ENCODE measurements at places on chromosomes 16 and 17.

DNA sequence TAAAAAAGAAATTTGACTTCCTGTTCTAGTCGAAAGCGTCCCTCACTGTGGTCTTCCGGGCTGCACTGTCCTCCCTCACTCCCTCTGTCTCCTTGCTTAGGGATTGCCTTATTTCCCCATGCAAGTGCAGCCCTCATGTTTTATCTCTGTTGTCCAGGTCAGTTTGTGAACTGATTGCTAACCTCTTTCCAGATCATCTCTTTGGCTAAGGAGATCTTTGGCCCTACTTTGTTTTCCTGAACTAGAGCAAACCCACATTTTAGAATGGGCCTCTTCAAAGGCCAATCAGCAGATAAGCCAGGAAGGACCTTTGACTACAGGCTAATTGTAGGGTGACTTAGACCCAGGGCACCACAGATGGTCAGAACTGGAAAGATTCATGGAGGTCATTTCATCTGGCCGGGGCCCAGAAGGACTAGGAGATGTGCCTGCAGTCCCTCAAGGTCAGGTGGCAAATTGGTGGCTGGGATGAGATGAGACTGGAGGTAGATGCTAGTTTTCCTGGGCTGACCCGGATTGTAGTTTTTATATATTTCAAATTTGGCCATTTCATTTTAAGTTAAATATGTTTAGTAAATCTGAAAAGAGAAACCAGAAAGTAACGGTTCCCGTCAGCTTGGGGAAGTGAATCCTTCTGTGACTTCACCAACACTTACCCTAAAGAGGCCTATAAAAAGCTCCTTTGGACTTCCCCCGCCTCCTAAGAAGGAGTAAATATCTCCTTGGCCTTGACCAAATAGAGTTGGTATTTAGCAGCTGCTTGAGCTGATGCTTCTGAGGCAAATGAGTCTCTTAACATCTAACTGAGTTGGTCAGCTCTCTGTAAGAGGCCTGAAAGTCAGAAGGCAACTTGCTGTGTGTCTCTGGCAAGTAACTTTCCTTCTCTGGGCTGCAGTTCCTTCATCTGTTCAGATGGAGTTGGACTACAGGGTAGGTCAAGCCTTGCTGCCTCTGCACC, 6.2 kb upstream of the SLC25A19 start:
- DNase-seq, result no peak

DNA sequence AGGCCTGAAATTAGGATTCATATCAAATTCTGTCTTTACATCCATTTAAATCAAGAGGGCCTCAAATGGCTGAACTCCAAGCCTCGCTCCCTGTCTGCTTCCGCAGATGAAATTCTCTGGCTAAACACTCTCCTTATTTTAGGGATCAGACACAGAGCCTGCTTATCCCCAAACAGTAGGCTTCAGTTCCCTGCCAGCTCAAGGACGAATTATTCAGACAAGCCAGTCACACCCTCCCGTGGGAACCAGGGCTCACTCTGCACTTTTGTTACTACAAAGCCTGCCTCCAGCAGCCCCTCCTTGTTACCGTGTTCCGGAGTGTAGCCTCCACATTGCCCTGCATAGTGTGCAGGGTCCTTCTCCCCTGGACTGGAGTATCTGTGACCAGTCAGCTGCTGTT, 46.6 kb upstream of the LCMT1 start:
- no peak for DNase-seq

DNA sequence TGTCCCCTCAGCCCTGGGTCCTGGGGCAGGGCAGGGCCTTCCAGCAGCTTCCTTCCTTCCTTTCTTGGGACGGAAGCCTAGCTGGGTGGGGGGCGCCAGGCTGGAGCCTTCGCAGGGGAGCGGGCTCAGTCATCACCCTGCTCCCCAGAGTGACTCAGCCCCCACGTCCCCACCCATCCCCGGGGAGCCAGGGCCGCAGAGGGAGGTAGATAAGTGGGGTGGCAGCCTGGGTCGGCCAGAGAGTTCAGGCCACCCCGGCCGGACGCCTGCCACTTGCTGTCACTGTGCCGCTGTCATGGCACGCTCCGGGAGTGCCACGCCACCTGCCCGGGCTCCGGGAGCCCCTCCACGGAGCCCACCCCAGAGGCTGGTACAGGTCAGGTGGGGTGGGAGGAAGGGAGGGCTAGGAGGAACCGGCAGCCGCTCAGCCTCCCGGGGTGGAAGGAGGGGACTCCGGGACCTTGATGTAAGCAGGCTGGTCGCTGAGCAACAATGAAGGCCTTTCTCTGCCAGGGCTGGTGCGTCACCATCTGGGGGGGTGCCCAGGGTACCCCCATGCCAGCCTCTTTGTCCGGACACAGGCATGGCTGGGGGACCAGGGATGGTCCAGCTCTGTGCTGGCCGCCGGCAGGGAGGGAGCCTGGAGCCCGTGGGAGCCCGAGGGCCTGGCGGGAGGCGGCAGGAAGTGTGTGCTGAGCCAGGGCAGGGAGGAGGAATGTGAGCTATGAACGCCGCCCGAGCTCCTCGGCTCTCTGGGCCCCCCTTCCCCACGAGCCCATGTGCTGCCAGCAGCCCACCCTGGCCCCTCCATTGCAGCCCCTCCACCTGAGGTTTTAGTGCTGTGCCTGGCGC, 6.6 kb downstream of the NHERF2 start:
- DNase-seq, result no peak

DNA sequence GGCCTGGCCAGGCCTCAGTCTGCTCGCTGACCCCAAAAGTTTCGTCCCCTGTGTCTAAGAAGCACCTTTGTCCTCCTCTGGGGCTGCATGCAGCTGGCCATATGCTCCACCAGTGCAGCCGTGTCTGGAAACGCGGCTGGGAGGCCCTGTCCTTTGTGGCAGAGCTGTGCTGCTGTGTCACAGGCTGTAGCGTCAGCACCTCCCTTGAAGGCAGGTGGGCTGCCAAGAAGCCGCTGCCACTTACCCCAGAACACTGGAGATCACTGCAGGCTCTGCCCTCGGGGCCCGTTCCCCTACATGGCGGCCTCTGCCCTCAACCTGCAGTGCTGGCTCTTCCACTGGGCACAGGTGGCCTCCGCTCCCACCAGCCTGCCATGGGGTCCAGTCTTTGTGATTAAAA, 15.7 kb upstream of the MC1R start:
- DNase-seq, result no peak

- no peak for DNase-seq
These were observed 32.2 kb downstream of the ARHGAP44 start for GRCh38 chr17:12821376-12821940.

DNA sequence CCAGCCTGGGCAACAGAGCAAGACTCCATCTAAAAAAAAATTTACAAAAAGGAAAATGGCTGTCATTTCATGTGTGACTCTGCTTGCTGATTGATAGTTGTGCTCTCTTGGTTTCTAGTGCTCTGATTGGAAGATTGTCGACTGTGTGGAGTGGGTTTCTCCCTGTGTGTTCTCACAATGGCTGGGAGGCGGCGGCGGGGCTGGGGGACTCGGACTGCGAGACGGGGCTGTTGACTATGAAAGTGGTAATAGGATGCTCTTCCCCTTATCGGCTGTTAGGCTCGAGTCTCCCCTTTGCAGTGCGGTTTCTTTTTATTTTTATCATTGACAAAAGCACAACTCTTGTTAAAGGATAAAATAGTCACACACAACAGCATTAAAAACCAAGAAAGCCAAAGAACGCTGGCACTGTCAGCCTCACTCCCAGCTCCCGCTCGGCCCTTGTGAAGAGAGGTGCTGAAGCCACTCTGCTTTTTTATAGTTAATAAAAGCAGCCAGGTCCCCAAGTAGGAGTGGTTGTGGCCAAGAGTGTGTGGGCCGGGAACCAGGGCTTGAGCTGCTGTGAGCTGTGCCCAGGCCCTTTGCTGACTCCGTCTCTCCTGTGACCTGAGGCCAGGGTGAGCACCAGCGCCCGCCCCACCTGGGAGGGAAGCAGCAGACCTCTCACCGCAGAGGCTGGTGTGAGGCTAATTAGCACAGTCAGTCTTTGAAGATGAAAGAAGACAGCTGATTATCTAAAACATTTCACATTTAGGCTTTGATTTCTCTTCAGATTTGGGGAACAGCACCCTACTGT, 36.5 kb downstream of the TBCD start:
- no peak for DNase-seq

DNA sequence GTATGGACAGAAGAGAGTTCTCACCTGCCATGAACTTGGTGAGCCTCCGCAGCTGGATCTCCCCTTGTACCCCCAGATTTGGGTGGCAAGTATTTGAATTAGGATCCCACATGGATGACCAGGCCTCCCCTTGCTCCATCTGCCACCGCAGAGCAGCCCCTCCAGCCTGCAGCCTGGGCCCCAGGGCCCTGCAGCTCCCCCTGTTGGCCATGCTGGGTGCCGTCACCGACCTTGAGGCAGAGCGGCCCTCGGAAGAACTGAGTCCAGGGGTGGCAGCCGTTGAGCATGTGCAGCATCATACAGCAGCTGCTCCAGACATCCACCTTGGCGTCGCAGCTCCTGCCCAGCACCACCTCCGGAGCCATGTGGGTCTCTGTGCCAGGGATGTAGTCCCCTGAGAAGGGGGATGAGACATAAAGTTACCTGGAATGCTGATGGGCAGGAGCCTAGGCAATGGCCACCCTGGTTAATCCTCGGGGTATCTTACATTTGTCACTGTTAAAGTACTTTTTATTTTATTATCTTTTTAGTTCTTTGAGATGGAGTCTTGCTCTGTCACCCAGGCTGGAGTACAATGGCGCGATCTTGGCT, 9.0 kb upstream of the SPATA32 start:
- DNase-seq, result no peak

DNA sequence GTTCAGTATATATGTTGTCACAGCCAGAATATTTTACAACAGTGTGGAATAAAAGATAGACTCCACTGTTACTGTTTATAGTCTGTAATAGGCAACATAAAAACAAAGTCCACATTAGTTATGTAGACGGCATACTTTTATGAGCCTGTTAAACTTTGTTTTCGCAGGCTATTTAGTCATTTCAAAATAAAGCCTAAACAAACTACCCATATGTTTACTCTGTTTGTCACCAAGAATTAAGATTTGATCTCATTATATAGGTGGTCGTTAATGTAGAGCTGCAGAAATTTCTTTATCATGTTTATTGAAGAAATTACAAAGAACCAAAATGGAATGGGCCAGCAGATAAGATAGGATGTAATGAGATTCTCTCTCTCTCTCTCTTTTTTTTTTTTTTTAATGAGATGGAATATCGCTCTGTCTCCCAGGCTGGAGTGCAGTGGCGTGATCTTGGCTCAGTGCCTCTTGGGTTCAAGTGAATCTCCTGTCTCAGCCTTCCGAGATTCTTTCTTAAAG, 943.8 kb upstream of the SOX9 start:
- DNase-seq, result no peak

- DNase-seq, result no peak
These were observed 270.7 kb upstream of the SOX9 start for GRCh38 chr17:71849783-71850768.

DNA sequence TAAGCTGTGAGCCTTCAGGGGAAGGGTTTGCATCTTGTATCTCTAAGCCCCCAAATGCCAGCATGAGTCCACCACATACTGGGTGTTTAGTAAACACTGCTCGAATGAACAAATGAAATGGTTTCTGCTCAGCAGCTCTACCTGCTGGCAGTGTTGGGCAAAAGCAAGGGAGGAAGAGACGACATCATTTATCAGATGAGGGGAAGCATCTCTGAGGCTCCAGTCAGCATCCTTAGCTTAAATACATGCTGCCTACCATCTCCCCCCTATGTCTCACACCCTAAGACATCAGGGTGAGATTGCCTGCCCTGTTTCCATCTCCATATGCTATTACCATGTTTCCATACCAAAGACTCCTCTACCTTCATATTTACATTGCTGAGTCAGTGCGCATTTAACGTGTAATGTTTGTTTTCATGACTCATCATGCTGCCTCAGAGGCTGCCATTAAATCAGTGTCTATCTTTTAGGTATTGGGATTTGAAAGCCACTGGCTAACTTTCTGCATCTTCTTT, 379.8 kb downstream of the UTP18 start:
- no peak for DNase-seq

DNA sequence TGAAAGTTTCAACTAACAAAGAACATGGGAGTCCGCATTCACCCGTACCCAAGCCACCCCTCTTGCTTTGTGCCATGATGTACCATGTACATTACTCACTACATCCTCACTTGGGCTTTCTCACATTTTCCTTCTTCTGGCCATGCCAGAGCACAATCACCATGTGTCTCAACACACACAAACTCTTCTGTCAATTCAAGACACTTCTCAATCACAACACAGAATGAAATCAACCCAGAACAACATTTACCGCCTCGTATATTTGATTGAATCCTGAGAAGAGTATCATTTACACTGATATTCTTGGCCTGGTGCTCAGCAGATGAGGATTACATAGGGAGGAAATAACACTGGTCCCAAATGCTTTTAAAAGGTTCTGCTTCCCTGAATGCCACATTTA, 4.5 kb downstream of the ADAMTS18 start:
- no peak for DNase-seq

DNA sequence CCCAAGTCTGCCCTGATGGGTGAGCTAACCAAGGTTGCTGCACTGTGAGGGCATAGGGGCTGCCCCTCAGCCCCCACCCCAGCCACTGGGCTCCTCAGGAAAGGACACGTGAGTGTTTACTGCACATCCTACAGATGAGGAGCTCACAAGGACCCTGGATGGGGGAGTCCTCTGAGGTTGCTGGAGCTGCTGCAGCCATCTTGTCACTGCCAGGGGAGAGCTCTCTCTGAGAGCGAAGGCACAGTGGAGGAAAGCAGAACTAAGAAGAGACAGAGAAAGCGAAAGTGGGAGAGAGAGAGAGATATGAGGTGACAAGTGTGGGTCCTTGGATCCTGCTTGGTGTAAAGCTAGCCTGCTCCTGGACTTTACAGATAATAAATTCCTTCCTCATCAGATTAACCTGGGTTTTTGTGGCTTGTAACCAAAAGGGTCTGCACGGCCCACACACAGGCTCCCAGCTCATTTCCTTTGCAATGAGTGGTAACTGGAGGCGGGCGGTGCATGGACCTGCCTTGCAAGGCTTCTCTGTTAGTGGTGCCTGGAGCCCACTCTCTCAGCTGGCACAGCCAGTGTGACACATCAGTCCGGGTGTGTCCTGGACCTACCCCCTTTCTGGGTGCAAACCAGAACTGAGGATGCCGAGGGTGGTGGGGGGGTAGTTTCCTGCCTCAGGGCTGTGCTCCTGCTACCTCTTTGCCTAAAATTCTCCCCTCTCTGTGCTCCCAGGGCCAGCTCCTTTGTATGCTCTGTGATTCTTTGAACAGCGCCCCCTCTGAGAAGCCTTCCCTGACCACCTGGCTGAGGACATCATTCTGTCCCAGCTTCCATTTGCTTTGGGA, 14.2 kb downstream of the SNX20 start:
- no peak for DNase-seq

Measured in NCI-H2029 treated with DMSO at 0.1 percent for 48 hours (cell line).